NCI-H2081 treated with DMSO at 0.1 percent for 48 hours (cell line): ENCODE measurements at places on chromosomes 7 and 10.

DNA sequence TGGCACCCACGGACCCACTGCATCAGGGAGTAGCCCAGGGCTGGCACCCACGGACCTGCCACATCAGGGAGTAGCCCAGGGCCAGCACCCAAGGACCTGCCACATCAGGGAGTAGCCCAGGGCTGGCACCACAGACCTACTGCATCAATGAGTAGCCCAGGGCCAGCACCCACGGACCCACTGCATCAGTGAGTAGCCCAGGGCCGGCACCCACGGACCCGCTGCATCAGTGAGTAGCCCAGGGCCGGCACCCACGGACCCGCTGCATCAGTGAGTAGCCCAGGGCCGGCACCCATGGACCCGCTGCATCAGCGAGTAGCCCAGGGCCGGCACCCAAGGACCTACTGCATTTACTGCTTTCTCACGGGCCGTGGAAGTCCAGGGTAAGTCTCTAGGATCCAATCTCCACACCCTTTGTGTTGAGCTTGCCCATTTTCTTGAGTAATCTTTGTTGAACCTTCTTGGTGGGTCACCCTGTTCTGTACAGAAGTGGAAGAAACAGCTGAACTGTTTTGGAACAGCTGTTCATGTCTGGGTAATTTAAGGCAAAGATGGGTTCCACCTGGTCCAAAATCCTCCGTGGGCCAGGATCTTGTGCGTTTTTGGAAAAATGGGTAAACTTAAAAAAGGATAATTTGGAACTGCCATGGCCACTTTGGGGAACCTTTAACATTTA is 69.0 kb downstream of the VIPR2 start:
- DNase-seq, result no peak

DNA sequence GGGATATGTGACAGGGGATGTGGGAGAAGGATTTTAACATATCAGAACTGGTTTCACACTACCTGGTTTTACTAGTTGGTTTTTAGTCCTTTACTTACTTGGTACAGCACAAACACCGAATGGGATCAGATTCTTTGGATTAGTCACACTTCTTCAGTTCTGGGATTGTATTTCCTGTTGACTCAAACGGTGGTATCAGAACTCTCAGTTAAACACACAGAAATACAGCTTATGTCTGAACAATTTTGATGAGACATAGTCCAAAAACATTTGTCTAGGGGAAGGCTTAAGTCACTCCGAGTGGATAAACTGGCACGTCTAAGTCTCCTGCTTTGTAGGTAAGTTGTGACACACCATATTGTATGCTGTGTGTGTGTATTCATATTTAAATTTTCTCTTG is 480.5 kb downstream of the PHTF2 start:
- no peak for DNase-seq

GRCh38 chr10:119165171-119166117 is at the start of gene SFXN4:
TSS of gene SFXN4 (minus strand) at chr10:119165714. CDS start at chr10:119165647, 67 bp downstream.
- DNase-seq, result no peak

DNA sequence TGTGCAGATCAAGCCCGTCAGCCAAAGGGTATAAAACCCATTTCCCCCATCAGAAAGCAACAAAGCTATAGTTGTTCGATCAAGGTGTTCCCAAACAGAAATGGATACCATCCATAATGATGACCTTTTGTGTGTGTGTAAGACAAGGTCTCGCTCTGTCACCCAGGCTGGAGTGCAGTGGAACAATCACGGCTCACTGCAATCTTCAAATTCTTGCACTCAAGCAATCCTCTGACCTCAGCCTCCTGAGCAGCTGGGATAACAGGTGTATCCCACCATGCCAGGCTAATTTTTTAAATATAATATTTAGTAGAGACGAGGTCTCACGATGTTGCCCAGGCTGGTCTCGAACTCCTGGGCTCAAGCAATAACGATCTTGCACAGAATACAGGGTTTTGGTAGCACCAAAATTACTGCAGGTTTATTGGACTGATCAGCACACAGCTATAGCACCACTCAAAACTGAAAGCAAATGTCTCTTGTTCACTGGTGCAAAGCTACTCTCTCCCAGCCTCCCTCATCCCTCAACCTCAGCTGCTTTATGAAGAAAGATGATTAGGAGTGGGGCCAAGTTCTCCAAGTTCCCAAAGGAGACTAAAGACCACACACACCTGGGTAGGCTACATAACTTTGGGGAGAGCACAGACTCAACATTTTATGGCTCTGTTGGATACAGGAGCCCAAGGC is 80.5 kb downstream of the ABI1 start:
- no peak for DNase-seq

DNA sequence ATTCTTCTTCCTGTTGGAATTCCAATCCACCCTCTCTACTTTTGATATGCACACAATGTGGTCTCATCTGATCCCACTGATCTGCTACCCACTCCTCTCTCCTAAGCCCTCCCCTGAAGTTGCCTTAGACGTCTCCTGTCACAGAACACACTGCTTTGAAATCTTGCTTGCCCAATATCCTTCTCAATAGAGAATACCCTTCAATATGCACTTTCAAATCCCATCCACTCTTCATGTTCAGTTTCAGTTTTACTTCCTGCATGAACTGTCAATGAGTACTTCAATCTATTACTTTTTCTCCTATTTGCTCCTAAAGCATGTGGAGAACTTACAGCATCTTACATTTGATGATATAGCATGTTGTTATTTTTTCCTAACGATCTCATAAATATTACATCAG is 93.5 kb downstream of the UPF2 start:
- DNase-seq, result no peak

- no peak for DNase-seq
These were observed 8.0 kb downstream of the OR9A2 start for GRCh38 chr7:143018931-143019330.

DNA sequence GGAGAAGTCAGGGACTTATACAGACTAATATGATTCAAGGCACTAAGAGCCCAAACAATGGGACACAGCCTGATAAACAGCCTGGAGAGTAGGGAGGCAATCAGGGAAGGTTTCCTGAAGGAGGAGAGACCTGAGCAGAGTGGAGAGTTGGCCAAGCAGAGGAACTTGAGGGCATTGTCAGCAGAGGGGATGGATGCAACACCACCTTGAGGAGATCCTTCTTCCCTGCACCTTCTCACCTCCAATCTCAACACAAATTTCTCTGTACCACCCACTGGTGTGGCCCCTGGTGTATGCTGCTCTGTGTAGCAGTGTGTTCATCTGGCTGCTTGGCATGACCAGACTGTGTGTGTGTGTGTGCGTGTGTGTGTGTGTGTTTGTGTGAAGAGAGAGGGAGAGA is 146.2 kb downstream of the WDR11 start:
- DNase-seq, result no peak

GRCh38 chr7:112622159-112622715 is 141.4 kb downstream of the LSMEM1 start:
- no peak for DNase-seq

- DNase-seq, result no peak
These were observed 67.8 kb downstream of the EMX2 start for GRCh38 chr10:117610321-117610720.

DNA sequence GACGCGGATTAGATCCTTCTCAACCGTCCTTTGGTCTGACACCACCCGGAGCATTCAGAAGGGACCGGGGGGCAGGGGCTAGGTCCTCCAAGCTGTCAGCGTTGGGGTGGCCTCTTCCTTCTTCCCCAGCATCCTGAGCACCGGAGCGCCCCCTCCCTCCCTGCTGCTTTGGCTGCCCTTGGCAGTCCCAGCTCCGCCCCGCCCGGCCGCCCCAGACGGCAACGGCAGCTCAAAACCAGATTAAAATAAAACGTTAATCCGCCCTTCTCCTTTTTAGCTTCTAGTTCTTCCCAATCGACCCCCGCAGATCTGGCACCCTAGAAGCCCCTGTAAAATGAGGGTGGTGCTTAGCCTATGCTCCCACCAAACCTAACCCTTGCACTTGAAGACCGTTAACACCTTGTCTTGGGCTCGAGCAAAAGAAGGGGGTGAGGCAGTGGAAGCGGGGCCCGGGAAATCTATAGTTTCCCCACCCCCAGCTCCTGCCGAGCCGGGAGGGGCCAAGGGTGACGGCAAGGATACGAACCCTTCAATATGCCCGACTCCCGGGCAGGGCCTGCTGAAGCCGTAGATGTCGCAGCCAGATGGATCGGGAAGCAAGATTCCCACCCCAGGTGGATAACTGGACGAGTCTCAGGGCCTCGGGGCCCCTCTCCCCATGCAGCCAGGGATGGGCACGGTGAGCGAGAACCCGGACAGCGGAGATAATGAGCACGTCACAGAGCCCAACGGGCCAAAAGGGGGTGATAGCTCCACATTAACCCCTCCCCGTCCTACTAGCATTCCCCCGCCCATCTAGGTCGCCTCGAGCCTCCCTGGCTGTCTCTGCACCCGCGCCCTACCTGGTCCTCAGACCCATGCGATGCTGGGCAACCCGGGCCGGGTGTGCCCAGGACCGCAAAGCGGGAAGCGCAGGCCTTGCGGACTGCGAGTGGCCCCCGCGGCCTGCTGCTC is 169.7 kb downstream of the NRF1 start:
- no peak for DNase-seq

DNA sequence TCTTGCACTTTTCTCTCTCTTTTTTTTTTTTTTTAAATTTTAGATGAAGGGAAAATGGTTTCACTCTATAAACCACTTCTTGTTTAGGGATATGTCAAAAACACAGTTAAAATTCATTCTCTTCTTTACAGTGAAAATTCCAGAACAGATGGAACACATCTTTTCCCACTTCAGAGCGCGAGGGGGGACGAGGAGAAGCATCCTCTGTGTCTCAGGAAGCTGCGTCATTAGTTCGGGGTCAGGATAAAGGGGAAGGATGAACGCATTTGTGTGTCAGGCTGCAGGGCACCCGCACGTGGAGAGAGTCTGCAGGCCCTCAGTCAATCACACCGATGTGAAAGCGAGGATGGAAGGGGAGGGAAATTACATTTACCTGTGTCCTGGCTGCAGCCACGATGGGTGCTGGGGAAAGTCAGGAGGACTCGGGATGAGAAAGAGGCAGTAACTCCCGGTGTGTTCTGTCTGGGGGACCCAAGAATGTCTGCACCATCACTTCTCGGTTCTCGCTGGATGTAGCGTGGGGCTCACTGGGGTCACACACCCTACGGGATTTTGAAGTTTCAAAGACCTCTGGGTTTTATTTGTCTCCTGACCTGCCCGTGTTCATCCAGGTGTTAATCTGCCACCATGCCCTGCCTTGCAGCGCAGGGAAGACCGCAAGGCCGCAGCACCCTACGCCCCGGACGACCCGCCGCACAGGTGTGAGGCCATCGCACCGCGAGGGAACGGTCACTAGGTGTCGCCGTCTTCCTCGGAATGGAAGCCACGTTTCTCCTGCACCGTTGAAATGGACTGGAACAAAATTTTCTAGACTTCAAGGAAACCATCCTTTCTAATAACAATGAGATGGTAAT is 66.7 kb upstream of the PITRM1 start:
- peak; percentile 9 for DNase-seq

GRCh38 chr10:124732931-124733570 is 11.1 kb downstream of the FAM53B start:
- no peak for DNase-seq

DNA sequence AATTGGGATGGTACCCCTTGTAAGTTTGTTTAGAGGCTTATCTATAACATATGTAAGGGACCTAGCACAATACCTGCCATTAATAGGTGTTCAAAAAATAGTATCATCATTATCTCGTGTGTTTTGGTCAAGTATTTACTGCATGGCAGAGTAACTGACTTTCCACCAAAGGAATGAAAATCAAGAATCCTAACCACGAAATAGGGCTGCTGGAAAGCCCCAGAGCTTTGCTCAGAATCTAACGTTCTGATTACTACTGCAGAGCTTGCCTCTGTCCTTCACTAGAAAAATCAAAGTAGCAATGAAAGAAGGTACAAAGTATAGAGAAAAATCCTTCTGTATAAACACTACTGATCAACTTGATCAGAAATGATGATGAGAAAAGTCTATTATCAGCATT is 34.9 kb downstream of the DCLRE1C start:
- no peak for DNase-seq

- DNase-seq, result no peak
These were observed 267.1 kb downstream of the REEP3 start for GRCh38 chr10:63788152-63788821.

DNA sequence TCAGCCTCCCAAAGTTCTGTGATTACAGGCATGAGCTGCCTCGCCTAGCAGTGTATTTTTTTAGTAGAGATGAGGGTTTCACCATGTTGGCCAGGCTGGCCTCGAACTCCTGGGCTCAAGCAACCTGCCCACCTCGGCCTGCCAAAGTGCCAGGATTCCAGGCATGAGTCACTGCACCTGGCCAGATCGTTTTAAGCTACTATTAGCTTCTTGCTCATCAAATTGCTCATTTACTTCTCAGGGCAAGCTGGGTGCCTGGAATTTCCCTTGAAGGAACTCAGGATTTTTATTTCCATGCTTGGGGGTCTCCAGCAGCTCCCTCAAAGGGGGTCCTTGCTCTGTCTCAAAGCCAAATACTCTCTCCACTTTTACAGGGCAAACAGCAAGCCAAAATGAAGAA is 798.0 kb upstream of the AUTS2 start:
- no peak for DNase-seq

- peak; percentile 66 for DNase-seq
These were observed 78.7 kb upstream of the C1GALT1 start for GRCh38 chr7:7103343-7104313.

- no peak for DNase-seq
These were observed 25.8 kb upstream of the PCGF5 start for GRCh38 chr10:91194497-91195179.

GRCh38 chr10:122656741-122657140 is 42.9 kb downstream of the C10orf120 start:
- DNase-seq, result no peak

DNA sequence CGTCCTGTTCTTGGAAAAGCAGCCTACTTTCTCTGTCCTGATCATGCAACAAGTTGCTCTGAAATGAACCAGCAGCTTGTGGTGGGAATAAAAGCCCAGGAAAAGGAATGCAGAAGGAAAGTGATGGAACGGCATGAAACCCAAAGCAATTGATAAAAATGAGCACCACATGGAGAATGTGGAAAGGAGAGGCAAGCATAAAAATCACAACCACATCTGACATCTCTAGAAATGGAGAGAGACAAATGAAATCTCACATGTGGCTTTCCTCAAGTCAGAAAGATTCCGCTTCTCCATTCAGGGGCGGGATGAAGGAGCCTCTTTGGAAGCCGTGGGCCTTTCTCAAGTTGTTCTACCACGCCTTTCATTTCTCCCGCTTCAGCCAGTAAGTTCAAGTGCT is 631.7 kb upstream of the GALNT17 start:
- no peak for DNase-seq

DNA sequence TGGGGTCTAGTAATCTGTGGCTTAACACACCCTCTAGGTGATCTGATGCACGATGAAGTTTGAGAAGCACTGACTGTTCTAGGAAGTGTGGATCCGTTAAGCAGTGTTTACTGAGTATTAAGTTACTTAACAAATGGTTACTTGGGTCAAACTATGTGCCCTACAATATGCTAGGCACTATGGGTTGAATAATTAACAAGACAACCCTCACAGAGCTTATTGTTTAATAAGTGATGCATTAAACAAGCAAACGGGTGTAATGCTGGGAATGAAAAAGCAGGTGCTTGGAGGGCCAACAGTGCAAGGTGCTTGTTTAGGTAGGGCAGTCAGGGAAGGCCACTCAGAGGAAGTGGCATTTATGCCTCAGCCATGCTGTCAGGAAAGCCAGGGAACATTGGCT is 378.0 kb upstream of the PODXL start:
- DNase-seq, result no peak

- no peak for DNase-seq
These were observed 58.8 kb downstream of the PARP12 start for GRCh38 chr7:140003913-140004382.
